ENCODE measurements at places on chromosomes 3 and 15.

DNA sequence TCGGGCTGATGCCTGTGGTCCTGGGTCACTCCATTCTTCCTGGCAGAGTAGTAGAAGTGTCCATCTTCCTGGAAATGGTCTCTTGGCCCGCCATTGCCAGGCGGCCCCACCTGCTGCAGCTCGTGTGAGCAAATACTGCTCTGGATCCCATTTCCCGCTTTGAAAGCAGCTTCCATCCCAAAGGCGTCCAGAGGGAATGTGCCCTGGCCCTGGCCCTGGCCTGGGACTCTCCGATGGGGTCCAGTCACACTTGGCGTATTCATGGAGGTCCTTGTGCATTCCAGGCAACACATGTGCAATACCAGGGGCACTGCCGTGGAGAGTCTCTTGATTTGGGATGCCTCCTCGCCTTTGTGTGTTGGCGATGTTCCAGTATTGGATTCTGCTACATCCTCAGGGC lies 111.1 kb downstream of the SNRPN start:
- no peak for DNase-seq

DNA sequence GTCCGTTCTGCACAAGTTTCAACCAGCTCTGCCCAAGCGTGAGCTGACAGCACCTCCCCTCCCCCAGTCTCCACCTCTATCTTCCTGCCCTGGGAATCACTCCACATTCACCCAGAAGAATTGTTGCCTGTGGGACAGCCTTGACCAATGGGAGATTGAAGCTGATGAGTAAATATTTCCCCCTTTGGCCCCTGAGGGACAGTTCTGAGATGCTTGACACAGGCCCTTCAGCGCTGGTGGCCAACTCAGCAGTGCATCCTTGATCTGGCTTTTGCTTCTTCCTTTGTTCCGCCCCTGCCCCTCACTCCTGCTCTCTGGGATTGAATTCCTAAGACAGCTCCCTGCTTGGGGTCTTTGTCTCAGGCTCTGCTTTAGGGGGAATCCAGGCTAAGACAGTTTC lies 13.1 kb upstream of the SKIC8 start:
- DNase-seq = no peak

- no peak for DNase-seq
Measured at GRCh38 chr15:80982205-80982604, 7.4 kb downstream of the MESD start.

GRCh38 chr3:69847303-69847702 lies 108.0 kb downstream of the MITF start:
- DNase-seq = no peak

DNA sequence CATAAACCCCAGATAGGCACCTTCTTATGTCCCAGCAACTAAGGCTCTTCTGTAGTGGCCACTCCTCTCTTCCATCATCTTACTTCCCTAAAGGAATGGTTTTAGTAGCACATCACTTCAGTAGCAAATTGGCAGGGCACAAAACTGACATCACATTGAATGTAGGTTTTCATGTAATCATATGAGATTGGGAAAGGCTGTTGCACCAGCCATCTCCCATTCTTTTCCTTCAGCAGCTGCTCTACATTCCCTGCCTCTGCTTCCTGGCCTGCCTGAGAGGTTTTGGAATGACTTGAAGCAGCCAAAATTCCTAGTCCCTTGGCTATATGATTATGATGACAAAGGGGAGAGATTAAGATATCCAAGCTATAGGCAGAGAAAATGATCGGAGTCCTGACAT lies 36.5 kb downstream of the NSUN3 start:
- no peak for DNase-seq

- DNase-seq = no peak
Measured at GRCh38 chr15:31347981-31348803, 21.6 kb downstream of the KLF13 start.

DNA sequence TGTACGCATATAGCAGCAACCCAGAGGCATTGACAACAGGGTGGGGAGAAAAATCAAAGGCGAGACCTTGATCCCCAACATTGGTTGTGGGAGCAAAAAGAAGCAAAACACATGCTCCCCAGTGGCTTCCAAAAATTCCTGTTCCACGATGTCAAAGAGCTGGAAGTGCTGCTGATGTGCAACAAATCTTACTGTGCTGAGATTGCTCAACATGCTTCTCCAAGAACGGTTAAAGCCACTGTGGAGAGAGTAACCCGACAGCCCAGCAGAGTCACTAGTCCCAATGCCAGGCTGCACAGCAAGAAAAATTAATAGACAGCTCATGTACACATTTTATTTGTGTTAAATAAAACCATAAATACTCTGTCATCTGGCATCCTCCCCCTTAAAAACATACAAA lies 179.9 kb upstream of the PFN2 start:
- DNase-seq = no peak

- DNase-seq = no peak
Measured at GRCh38 chr3:151630938-151631441, 102.7 kb upstream of the AADACL2 start.

DNA sequence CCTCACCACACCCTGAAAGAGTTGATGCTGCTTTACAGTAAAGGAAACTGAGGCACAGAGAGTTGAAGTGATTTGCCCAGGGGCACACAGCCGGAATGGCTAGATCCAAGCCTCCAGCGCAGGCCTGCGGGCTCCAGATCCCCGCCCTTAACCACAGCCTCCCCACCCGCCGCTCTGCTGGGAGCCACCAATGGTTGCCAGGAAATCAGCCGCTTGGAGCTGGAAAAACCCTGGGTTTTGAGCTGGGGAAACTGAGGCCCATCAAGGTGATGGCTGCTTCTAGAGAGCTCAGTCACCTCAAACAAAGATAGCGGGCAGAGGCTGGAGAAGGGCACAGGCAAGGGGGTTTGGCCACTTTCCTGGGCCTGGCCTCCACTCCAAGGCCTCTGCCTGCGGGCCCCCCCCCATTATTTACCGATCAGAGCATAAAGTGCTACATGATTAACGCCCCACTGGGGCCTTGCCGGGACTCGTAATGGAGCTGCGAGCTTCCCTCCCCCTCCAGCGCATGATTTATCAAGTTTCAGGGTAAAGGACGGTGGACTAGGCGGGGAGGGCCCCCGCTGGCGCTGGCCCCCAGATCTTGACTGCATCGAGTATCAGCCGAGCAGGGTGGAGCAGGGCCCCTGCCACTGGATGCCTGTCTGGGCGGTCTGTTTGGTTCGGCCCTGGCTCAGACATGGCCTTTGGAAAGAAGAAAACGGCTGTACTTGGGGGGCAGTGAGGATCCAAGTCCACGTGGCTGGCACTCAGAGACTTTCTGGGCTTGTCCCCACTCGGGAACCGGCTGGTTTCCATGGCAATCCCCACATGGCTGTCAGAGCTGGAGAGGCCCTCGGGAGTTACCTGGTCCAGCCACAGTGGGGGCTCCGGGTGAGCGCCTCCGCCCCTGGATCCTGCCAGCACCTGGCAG lies 9.1 kb downstream of the PLXND1 start:
- no peak for DNase-seq

GRCh38 chr3:124410471-124410870 lies 319.8 kb upstream of the UMPS start:
- DNase-seq = no peak

DNA sequence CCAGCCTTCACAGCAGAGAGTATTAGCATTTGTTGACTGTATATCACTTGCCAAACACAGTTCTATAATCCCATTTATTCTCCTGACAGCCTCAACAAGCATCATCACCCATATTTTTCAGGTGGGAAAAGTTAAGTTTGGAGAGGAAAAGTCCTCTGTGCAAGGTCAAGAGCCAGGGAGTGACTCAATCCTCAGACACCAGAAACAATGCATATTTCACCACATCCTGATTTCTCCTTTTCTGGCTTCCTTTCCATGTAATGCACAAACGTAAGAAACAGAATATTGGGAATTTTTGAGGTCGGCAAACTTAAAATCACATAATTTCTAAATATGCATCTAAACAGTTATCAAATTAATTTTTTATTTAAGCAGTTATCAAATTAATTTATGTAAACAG lies 116.0 kb upstream of the GADL1 start:
- DNase-seq = no peak

DNA sequence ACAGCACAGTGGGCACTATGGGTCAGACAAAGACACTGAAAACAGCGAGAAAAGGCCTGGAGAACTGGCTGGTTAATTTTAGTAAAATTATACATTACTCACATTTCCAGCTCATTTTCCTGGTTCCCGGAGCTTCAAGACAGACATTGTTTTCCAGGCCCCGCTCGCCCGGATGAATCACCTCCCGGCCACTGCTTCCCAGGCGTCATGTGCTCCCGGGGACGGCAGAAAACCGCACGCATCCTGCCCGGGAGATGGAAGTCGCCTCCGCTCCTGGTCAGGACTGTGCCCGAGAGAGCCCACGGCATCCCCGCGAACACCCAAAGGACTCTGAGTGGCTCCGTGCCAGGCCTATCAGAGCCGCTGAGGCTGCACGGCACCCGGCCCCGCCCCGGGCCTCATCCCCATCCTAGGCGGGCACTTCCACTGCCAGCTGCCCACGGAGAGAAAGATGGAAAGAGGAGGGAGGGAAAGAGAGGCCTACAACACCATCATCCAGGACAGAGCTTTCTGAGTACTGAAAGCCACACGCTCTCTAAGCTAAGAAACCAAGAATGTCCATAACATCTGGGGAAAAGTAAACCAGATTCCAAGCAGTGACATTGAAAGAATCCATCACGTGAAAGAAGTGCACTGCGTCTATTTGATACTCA lies 75.1 kb downstream of the VGLL4 start:
- peak; percentile 88 for DNase-seq

DNA sequence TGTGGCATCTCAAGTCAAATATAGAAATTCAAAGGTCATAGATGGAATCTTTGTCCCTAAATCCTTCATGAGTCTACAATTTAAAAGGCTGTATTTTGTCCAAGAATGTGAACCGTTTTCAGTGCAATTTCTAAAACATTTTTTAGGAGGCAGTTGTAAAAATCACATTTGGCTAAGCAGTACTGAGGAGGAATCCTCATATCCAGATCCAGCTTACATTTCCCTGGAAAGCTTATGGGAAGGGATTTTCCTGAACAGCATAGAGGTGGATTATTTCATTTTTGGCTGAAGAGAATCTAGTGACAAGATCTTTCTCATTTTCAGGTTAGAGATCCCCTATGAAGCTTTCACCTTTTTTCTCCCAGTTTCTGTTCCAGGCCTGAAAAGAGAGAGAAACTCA lies 178.4 kb downstream of the POLR2M start:
- no peak for DNase-seq

GRCh38 chr3:130379274-130379673 lies 33.8 kb downstream of the COL6A5 start:
- DNase-seq = no peak

GRCh38 chr3:62284442-62284841 lies 88.9 kb downstream of the FEZF2 start:
- no peak for DNase-seq

DNA sequence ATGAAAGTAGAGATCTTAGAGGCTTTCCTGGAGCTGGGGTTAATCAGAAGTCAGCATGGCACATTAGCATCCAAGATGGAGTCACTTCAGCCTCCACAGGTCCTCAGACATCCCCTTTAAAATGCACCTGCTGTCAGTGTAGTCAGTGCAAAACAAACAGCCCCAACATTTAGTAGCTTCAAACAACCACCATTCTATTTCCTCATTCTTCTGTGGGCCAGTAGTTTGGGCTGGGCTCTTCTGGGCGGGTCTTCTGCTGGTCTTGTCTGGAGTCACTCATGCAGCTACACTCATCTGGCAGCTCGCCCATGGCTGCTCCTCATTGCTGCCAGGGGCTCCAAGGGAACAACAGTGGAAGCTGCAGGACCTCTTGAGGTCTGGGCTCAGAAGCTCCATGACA lies 99.9 kb downstream of the TLE3 start:
- no peak for DNase-seq

GRCh38 chr15:96801576-96802150 lies 471.2 kb downstream of the NR2F2 start:
- no peak for DNase-seq

DNA sequence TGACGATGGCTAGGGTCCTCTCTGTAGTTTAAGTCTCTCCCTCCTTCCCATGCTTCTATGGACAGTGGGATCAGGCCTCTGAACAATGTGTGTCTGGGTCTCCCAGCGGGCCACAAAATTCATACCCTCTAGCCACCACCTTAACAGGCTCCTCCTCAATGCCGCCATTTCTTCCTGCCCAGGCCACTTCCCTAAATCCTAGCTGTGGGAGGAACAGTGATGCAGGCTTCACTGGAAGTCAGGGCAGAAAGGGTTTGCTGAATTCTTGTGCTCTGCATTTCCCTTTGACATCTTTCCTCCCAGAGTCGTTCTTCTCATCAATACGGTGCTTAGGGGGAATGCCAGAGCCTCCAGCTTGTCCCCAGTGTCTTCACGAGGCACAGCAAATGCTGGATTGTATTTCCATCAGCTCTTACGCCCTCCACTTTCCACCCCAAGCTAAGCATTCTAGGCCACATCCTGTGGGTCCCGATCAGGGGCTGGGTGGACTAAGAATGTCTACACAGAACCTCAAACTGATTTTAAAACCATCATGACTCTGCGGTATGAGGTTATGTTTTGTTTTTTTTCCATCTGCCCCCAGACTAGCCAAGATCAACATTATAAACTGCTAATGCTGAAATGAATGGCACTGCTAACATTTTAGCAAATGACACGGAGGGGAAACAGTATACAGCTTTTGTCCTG lies 11.9 kb upstream of the LDHAL6B start:
- no peak for DNase-seq

DNA sequence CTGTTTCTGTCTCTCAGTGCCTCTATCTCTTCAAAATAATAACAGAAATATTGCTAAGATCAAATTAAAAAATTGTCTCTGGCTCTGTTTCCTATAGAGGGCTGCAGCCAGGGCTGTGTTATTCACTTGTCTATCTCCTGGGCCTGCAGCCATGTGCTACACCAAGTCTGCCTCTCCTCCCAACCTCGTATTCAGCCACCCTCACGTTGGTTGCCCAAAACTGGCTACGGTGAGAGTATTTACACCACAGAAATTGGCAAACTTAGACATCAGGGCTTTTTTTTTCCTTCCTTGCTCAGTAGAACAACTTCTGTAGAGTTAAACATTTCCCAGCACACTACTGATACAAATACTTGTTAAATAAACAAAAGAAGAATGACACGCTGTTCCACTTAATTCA lies 320.9 kb upstream of the ICE2 start:
- no peak for DNase-seq

GRCh38 chr15:97961067-97961954 lies 808 bp downstream of the ARRDC4 start:
- no peak for DNase-seq

DNA sequence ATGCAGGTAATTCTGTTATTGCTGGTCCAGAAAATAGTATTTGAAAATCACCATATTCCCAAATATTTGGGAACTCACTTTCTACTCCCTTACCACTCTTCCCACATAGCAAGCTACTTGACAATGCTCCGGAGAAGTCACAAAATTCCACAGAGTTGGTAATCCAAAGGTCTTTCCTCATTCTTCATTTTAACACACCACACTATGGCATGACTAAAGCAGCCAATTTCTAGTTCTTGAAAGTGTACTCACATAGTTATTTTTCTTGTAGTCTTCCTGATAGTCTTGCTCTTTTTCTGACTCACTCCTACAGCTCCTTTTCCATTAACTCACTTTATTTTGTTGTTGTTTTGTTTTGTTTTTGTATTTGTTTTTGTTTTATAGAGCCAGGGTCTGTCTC lies 67.2 kb downstream of the MYO9A start:
- DNase-seq = no peak

- DNase-seq = no peak
Measured at GRCh38 chr3:37863949-37864822, 2.5 kb downstream of the CTDSPL start.
